ENCODE measurements at places on chromosomes 1 and 21. TPM values are rescaled to one million over a fixed set of nuclear protein-coding genes. Genes with fewer than 3 reads are reported as not detected.

SPRR2F gene
- not detected for total RNA-seq

ERO1B gene
- total RNA-seq = not detected

ACTN2 gene
- not detected for total RNA-seq

CELA3B gene
- 0.81 TPM for total RNA-seq

PRR9 gene
- total RNA-seq = not detected

USH2A gene
- not detected for total RNA-seq

UMODL1 gene
- total RNA-seq = not detected

SDC3 gene
- 0.42 TPM for total RNA-seq

NTMT2 gene
- not detected for total RNA-seq

ATP1A2 gene
- total RNA-seq = not detected

S100A3 gene
- total RNA-seq = 2.6 TPM

SERINC2 gene
- 80.4 TPM for total RNA-seq

All from HT-29 (cell line).